Globus pallidus (tissue), 1 donor: ENCODE measurements at places on chromosomes 6 and 20.
A peak's percentile ranks its signal among the peaks of the same experiment; 100 is the strongest.

DNA sequence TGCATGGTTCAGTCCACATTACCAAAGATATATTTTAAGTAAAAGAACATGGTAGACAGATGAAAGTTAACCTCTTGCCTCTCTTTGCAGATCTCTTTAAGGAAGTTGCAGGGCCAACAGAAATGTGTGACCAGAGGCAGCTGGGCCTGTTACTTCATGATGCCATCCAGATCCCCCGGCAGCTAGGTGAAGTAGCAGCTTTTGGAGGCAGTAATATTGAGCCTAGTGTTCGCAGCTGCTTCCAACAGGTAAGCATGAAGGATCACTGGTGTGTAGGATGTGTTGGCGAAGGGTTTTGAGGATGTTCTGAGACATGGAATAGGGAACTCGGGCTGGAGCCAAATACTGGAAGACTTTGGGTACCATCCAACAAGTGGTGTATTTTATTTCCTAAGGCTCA, 508.6 kb downstream of the UTRN start:
- DNase-seq: no peak

- DNase-seq: no peak
These were observed 20.9 kb downstream of the HIVEP1 start for GRCh38 chr6:12032783-12033573.

DNA sequence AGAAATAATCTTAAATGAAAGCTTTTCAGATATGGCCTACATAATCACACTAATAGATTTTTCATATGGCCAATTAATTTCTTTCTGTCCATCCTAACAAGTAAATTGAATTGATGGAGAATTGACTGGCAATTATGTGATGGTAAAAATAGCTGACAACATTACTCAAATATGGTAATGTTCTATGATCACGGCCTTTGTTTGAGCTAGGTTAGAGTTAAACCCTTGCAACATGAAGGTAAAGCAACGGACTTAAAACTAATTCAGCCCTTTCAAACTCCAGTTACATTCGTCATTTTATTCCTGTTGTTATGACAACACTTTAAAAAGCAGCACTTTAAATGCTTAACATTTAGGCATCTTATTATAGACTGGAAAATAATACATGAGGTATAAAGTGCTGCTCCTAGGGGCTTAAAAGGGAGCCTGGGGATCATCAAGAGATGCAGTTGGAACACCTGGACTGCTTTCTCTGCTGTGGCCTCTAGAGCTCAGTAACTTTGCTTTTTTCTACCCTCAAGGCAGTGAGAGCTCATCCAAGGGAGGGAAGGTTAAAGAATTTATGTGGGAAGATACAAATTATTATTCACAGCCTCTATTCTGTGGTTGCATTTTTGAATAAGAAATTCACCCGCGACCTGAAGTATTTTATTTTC, 46.9 kb downstream of the RIPOR2 start:
- DNase-seq: no peak

GRCh38 chr6:129329678-129330077, 380.3 kb downstream of the ARHGAP18 start:
- peak; percentile 22 for DNase-seq

DNA sequence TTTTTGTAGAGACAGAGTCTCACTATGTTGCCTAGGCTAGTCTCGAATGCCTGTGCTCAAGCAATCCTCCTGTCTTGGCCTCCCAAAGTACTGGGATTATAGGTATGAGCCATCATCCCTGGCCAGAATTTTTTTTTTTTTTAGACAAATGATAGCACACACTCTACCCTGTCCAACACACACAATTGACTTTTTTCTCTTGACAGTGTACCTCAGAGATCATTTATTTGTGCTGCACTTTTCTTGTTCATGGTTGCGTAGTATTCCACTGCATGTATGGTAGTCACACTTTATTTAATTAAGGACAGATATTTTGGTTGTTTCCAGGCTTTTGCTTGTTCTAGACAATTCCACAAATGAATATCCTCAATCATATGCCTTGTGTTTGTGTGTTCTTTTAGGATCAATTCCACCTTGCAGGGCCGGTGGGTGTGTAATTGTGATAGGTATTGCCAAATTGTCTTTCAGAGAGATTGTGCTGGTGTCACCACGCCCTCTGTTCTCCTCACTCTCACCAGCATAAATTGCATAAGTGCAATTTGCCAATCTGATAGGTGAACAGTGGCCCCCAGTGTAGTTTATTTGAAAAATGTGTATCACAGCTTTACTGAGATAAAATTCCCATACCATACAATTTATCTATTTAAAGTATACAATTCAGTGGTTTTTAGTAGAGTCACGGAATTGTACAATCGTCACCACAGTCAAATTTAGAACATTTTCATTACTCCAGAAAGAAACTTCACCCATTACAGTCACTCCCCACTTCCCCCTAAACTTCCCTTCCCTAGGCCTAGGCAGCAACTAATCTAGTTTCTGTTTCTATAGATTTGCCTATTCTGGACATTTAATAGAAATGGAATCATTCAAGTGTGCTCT, 20.1 kb downstream of the SRC start:
- no peak for DNase-seq

DNA sequence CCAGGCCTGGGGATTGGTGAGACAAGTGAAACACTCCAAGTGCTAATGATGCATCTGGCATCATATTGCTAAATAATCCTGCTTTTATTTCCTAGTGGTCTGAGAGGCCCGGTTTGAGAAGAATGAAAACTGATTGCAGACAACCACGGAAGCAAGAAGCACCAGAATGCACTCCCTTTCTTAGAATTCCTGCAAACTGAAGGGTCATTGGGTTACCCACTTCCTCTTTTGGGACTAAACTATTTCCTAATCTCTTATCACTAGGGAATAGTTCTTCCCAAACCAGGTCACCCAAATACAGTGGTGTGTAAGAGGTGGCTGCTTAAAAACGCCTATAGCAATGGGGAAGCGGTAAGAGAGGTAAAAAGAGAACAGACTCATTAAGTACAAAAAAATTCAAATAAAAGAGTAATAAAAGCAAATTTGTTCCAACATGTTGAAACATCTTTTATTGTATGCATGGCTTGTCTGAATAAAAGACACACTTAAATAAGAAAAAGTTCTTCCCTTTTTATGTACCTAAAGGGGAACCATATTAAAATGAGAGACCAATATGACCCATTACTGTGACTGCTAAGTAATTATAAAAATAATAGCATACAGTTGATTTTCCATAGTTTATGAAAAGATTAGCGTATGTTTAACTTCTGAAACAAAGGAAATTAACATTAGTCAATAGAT, 125.8 kb downstream of the MYB start:
- no peak for DNase-seq

DNA sequence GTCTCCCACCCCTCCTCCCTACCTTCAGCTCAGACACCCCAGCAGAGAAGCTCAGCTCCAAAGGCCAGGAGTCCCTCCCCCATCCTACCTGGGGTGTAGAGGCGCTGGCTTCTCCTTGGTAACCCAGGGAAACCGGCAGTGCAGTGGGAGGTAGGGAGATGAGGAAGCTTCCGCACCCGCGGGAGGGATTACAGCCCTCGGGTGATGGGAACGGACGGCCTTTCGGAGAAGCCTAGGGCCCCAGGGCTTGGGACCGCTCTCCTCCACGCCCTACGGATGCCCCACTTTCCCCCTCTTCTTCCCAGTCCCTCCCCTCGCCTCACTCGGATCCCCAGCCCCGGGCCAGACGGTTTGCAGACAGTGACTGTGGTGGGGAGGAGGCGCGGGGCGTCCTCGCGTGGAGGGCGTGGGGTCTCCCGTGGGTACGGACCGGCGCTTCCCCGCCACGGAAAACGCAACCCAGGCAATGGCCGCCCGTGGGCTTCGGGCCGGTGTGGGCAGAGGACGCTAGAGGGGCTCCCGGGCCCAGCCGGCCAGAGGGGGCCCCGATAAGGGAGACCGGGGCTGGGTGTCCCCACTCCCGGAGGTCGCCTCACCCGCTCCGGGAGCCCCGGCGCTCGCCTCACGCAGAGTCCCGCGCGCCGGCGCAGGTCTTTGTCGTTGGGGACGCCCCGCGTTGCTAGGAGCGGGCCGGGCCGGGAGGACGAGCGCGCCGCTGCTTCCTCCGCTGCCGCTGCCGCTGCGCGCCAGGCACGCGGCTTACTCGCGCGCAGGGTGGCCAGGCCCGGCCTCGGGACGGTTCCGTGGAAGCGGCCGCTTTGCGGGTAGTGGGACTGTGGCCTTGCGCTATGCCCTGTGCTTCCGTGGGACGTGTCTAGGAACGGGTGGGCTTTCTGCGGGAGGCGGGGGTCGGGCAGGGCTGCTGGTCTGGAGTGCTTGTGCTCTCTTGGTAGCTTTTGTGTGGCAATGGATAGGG, 15.8 kb downstream of the AARS2 start:
- no peak for DNase-seq

DNA sequence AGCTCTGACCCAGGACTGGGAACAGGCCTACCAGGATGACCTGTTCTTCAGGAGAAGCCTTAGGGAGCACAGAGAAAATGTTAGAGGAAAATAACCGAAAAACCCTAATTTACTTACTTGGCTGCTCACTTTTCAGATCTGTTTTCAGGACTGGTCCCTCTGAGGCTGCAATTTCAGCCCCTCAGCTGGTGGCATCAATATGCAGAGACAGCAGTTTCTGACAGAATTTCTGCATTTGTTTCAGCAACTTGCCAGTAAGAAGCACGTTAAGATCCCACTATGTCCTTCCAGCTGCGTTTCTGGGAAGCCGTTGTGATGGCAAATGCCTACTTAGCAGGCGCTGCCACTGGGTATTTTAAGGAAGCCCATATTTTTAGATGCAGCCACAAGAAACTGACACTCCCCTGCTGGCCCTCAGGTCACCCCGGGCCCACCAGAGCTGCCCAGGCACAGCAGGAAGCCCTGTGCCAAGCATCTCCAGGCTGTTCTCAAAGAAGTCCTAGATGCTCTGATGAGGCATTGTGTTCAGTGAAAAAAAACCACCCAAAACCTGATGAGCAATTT, 7.5 kb downstream of the YTHDF1 start:
- DNase-seq: no peak

- DNase-seq: no peak
These were observed 10.7 kb downstream of the PXMP4 start for GRCh38 chr20:33709398-33709797.

- no peak for DNase-seq
These were observed 25.2 kb upstream of the TLDC2 start for GRCh38 chr20:36850759-36851158.

GRCh38 chr6:71248306-71248765, 40.3 kb upstream of the OGFRL1 start:
- DNase-seq: peak; percentile 59

DNA sequence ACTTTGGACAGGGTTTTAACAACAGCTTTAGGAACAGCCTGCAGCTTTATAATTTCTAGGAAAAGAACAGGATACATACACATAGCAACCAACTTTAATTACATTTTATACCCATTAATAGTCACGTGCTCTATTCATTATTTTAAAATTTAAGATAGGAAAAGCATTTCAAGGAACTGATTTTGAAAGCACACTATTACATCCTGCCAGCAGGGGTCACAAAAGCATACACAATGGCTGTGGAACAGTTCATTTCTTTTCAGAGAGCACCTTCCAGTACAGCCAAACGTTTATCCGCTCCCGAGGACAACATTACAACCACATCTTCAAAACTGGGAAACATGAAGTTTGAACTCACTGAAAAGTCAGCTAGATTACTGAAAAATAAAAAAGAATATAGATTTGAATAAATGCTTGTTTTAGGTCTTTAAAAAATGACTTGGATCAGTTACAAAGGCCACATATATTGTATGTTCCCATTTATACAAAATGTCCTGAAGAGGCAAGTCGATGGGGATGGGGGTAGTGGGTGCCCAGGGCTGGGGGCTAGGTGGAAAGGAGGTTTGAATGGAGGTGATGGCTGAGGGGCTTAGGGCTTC, 104.6 kb upstream of the EXOC2 start:
- peak; percentile 38 for DNase-seq

DNA sequence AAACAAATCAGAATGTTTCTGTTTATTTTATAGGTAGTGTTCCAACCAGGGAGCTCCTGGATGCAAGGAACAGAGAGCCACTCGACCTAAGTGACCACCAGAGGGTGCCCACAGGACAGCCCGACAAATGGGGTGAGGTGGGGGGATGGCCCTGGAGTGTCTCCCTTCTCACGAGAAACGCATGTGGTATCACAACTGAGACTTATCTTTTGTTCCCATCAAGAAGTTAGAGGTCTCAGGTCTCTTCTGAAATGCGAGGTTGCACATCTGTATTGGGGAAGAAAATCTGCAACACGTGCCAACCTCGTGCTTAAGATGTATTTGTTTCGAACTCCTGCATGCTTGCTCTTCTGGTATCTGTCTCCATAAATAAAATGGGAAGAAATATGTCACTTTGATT, 104.0 kb downstream of the ISM1 start:
- no peak for DNase-seq

DNA sequence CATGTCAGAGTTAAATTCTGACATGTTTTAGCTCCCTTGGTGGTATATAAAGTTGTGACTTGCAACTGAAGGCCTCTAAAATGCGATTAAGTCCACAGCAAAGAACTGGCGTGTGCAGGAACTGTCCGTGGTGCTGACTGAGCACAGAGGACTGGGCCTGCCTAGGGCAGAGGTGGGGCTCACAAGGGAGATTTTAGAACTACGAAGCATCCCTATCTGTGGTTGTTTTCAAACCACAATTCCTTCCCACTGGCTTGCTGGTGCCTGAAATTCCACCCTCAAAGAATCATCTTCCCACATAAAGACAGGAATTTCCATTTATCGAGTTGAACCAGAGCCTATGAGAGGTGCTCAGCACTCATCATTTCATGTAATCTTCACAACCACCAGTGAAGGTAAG, 30.1 kb downstream of the RIMS4 start:
- DNase-seq: peak; percentile 4

GRCh38 chr6:50116390-50116789, 66.7 kb upstream of the DEFB112 start:
- DNase-seq: no peak

DNA sequence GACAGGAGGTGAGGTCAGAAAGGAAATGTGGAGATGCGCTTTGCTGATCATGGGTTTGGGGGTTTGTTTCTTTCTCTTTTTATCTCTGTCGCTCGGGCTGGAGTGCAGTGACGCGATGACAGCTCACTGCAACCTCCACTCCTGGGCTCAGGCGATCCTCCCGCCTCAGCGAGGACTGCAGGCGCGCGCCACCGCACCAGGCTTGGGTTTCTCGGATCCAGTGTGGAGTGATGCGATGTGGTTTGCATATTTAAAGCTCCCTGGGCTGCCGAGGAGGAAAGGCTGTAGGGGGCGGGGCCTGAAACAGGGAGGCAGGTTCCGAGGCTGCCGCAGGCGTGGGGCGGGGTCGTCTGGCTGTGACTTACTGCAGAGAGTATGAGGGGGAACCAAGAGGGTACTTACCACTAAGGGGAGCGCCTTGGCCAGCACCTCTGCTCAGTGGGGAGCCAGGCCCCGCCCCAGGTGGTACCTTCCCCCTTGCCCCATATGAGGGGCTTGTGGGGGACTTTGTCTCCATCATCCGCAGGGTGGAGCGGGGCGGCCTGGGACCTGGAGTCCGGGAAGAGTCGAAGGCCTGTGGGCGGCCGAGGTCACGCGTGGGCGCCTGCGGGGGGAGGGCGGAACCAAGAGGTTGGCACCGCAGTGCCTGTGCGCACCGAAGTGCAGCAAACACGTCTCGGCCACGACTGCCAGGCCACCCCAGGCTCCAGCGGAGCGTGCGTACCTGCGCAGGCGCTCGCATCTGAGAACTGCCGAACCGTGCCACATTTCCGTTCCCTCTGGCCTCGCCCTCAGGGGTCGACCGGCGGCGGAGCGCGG, 12.7 kb upstream of the BAK1 start:
- DNase-seq: no peak
